ENCODE measurements at places on chromosomes 3 and 15.

GRCh38 chr3:13582366-13583250 is 33.7 kb downstream of the FBLN2 start:
- DNase-seq, result no peak
- H3K4me3 ChIP-seq, result no peak overlapping the region
- H3K27ac ChIP-seq, result peak overlapping the region; percentile 39
- H3K36me3 ChIP-seq, result no peaks in the 10 kb centered on the region

DNA sequence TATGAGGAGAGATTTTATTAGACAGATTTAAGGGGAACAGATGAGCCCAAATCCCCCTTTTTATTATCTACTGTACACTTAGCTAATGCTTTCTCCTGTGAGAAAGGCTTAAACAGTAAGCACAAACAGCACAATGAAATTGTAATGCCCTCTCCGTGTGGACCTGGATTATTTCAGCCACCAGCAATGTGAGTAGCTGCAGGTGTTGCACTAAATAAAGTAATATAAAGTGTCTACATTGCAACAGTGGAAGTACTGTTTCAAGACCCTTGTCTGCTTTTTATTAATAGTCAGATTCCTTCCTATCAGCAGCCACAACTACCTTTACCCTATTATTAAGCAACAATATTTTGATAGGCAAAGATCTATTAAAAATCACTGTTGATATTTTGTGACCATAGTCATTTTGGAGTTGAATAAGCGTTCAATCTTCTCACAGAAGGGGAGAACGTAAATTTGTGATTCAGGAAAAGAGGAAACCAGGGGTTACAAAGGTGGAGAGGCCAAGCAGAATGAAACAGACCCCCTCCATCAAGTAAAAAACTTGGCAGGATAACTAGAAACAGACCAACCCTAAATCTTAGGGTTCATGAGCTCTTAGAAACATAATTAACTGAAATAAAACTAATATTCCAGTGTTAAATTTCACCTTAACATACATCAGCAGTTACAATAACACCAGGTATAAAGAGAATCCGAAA is 422.6 kb downstream of the MECOM start:
- DNase-seq, result no peak
- H3K4me1 ChIP-seq, result peaks cover 4% of the 10 kb centered on the region
- H3K27ac ChIP-seq, result no peak overlapping the region
- no peak overlapping the region for H3K4me3 ChIP-seq
- H3K36me3 ChIP-seq, result no peaks in the 10 kb centered on the region

DNA sequence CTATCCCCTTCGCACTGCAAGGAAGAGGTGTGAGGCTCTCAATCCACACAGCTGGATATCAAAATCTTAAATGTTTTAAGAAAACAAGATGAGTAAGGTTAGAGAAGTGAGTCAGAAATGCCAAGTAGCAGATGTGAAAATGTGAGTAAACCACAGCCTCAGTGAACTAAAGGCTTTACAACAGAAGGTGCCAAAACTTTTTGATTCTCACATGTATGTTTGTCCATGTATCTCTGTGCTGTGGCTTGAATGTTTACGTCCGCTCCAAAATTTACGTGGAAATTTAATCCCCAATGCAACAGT is 126.8 kb upstream of the PFN2 start:
- H3K27me3 ChIP-seq, result no peaks in the 10 kb centered on the region
- H3K4me3 ChIP-seq, result no peak overlapping the region
- H3K4me1 ChIP-seq, result no peaks in the 10 kb centered on the region
- DNase-seq, result no peak
- no peaks in the 10 kb centered on the region for H3K36me3 ChIP-seq

DNA sequence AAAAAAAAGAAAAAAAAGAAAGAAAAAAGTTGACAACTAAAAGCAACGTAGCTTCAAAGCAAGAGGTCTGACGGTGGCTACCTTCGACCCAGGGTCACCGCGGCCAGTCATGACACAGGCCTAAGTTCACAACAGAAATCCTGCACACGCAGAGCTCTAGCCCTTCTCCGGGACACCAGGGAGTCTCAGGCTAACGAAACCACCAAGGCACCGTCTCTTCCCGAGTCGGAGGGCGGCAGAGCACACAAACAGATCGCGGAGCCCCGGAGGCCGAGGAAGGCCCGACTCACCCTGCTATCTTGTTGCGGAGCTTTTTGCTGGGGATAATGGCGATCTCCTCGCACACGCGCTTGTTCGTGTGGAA is 584 bp downstream of the RPS17 start:
- no peaks in the 10 kb centered on the region for H3K27me3 ChIP-seq
- H3K4me3 ChIP-seq, result peak overlapping the region; percentile 64
- peaks cover 40% of the 10 kb centered on the region for H3K4me1 ChIP-seq
- peak overlapping the region; percentile 93 for H3K27ac ChIP-seq
- peaks cover 43% of the 10 kb centered on the region for H3K36me3 ChIP-seq

GRCh38 chr3:174859756-174860155 is 622 bp downstream of the NAALADL2 start:
- H3K4me3 ChIP-seq, result no peak overlapping the region
- peak overlapping the region; percentile 42 for H3K27ac ChIP-seq
- no peak for DNase-seq
- H3K4me1 ChIP-seq, result peaks cover 17% of the 10 kb centered on the region

- DNase-seq, result no peak
- no peaks in the 10 kb centered on the region for H3K27me3 ChIP-seq
- H3K36me3 ChIP-seq, result peaks cover 98% of the 10 kb centered on the region
- peaks cover 12% of the 10 kb centered on the region for H3K4me1 ChIP-seq
Observed at GRCh38 chr15:92968926-92969651, 69.0 kb downstream of the CHD2 start.

GRCh38 chr15:100772892-100773520 is 106.6 kb upstream of the ALDH1A3 start:
- H3K36me3 ChIP-seq, result no peaks in the 10 kb centered on the region
- H3K4me1 ChIP-seq, result no peaks in the 10 kb centered on the region
- H3K4me3 ChIP-seq, result no peak overlapping the region
- H3K27me3 ChIP-seq, result no peaks in the 10 kb centered on the region
- no peak for DNase-seq

- peaks cover 8% of the 10 kb centered on the region for H3K4me1 ChIP-seq
- H3K27me3 ChIP-seq, result no peaks in the 10 kb centered on the region
- H3K4me3 ChIP-seq, result peak overlapping the region; percentile 5
- peak overlapping the region; percentile 18 for H3K27ac ChIP-seq
- peak; percentile 66 for DNase-seq
Observed at GRCh38 chr3:29324180-29324651, 43.3 kb downstream of the RBMS3 start.

DNA sequence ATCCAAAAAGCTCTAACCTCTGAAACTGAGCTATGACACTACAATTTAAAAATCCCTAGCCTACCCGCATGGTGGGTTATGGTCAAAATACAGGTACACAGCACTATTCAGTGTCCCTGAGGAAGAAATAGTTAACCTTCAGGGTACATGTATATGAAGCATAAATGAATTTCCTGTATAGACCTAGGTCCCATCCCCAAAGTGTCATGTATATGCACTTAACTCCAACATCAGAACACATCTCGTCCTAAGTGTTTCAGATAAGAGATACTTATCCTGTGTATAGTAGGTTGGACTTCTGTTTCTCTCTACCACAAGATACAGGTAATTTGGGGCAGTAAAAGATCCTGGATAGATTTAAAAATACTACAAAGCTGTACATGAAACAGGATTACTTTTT is 6.4 kb downstream of the RPL14 start:
- H3K4me1 ChIP-seq, result peaks cover 10% of the 10 kb centered on the region
- no peaks in the 10 kb centered on the region for H3K27me3 ChIP-seq
- H3K27ac ChIP-seq, result no peak overlapping the region
- no peak for DNase-seq
- no peak overlapping the region for H3K4me3 ChIP-seq

DNA sequence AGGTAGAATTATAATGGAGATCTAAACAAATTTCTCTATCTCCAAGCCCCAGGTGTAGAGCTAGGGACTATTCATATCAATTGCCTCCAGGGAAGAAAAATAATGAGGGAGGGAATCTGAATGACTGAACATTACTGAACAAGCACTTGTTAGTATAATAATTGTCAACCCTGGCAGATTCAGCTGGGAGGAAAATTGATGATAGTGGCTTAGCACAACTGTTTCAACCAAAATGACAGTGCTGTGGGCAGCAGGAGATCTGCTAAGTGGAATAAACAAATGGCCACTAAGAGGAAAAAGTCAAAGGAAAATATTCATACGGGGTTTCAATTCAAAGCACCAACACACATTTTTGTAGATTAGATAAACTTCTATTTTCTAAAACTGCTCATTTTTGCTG is 294.9 kb upstream of the ZNF385D start:
- no peak overlapping the region for H3K27ac ChIP-seq
- no peaks in the 10 kb centered on the region for H3K36me3 ChIP-seq
- no peak for DNase-seq
- H3K27me3 ChIP-seq, result no peaks in the 10 kb centered on the region

DNA sequence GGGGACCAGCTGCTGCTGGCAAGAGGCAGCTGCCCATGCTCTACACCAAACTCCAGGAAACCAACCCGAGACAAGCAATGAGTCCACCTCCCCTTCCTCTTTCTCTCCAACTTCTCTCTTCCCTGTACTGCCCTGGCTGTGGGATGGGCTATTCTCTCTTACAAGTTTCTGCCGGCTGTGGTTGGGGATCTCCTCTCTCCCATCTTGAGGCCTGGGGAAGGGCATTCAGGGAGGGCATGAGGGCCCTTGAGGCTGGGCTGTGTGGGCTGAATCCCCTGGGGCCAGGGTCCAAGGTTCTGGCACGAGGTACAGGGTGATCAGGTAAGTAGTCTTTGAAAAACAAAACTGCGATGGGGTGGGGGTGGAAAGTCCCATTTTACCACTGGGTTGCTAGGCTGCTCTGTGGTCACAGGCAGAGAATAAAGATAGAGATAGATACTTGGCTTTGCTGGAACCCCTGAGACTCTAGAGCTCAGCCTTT is 32.3 kb upstream of the CTSH start:
- H3K4me1 ChIP-seq, result no peaks in the 10 kb centered on the region
- H3K36me3 ChIP-seq, result no peaks in the 10 kb centered on the region
- H3K4me3 ChIP-seq, result no peak overlapping the region
- H3K27me3 ChIP-seq, result no peaks in the 10 kb centered on the region
- no peak overlapping the region for H3K27ac ChIP-seq

- no peak overlapping the region for H3K27ac ChIP-seq
- no peak for DNase-seq
- H3K4me3 ChIP-seq, result no peak overlapping the region
- H3K36me3 ChIP-seq, result no peaks in the 10 kb centered on the region
Observed at GRCh38 chr3:148379763-148380382, 317.8 kb upstream of the AGTR1 start.

- no peaks in the 10 kb centered on the region for H3K36me3 ChIP-seq
- no peak overlapping the region for H3K27ac ChIP-seq
- DNase-seq, result no peak
- no peaks in the 10 kb centered on the region for H3K27me3 ChIP-seq
Observed at GRCh38 chr3:193744048-193744821, 151.2 kb downstream of the OPA1 start.

GRCh38 chr3:27976933-27977332 is 254.8 kb upstream of the EOMES start:
- no peaks in the 10 kb centered on the region for H3K36me3 ChIP-seq
- H3K4me3 ChIP-seq, result no peak overlapping the region
- H3K27ac ChIP-seq, result no peak overlapping the region
- H3K27me3 ChIP-seq, result no peaks in the 10 kb centered on the region
- DNase-seq, result no peak

Data from suprapubic skin (tissue), 4 donors.